ENCODE measurements at places on chromosomes 6 and 20.

DNA sequence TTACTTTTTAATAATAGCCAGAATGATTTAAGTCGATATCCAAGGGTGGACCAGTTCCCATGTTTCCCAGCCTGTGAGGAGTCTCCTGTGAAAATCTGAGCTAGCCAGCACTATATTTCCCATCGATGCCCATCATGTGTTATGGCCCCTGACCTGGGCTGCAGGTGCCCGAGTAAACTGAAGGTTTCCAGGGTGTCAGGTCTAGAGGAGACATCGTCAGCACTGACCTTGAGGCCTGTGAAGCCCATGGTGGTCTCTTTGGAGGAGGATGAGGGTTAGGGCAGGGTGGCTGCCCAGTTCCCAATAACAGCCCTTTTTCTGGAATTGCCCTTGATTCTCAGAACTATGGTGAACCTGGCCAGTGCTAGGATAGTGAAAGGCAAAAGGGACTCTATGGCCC is 63.0 kb upstream of the TOP1 start:
- no peak for DNase-seq

DNA sequence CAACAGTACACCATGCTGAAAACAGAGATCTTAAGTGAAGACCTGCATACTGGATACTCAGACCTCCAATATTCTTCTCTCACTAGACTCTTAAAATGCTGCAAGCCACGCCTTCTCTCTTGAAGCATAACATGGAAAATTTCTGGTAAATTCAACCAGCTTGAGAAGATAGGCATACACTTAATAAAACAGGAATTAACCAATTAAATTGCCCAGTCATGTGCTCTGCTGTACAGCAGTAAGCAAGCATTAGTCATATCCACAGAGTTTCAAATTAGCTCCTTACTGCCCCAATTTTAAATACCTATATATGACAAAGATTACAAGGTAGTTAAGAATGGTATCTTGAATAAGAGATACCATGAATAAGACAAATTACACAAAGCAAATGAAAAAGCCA is 53.8 kb downstream of the C6orf58 start:
- DNase-seq, result no peak

- DNase-seq, result no peak
Observed at GRCh38 chr6:85674604-85675003, 31.9 kb upstream of the SYNCRIP start.

DNA sequence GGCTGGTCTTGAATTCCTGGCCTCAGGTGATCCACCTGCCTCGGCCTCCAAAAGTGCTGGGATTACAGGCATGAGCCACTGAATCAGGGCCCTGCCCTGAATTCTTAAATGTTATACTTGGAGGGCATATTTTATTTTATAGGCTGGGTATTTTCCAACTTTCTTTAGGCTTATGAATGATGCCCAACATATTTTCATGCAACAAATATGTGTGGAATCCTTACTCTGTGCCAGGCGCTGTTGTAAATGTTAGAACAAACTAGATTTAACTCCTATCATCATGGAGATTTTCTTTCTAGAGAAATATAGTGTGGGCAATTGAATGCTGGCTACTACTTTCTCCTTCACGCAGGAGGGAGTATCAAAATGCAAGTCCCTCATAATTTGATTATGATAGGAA is 71.2 kb downstream of the SAMD5 start:
- no peak for DNase-seq

DNA sequence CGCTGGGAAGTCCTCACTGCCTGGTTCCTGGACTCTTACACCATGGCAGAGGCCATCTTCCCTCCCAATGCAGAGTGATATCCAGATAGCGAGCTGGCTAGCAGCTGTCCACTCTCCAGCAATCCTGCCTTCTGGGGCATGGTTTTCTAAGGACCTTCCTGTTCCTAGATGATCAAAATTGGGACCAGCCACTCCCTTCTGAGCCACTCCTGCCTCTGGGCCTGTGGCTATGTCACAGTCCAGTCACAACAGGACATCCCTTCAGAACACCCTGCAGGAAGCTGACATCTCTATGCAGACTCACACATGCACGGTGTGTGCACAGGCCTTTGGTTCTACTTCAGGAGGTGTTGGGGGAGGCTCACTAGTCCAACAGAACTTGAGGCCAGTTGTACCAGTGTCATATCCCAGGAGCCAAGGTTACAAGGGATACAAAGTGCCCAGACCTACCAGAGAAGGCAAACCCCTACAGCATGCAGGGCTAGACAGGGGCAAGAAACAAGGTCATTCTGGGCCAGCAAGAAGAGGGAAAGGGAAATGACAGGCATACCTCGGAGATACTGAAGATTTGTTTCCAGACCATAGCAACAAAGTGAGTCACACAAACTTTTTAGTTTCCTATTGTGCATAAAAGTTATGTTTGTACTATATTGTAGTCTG is 2.7 kb upstream of the MCCD1 start:
- no peak for DNase-seq

Measured in cerebellar nuclear complex (tissue), 1 donor.